ENCODE measurements at places on chromosomes 12 and 14.
A peak's percentile ranks its signal among the peaks of the same experiment; 100 is the strongest.

GRCh38 chr12:45312012-45312411 is 96.1 kb downstream of the ANO6 start:
- DNase-seq: no peak

- no peak for DNase-seq
Measured at GRCh38 chr12:53057816-53058500, 8.1 kb downstream of the TNS2 start.

GRCh38 chr12:128076188-128076587 is 190.8 kb upstream of the TMEM132C start:
- no peak for DNase-seq

- DNase-seq: no peak
Measured at GRCh38 chr14:98118749-98119148, 1153.2 kb downstream of the BCL11B start.

DNA sequence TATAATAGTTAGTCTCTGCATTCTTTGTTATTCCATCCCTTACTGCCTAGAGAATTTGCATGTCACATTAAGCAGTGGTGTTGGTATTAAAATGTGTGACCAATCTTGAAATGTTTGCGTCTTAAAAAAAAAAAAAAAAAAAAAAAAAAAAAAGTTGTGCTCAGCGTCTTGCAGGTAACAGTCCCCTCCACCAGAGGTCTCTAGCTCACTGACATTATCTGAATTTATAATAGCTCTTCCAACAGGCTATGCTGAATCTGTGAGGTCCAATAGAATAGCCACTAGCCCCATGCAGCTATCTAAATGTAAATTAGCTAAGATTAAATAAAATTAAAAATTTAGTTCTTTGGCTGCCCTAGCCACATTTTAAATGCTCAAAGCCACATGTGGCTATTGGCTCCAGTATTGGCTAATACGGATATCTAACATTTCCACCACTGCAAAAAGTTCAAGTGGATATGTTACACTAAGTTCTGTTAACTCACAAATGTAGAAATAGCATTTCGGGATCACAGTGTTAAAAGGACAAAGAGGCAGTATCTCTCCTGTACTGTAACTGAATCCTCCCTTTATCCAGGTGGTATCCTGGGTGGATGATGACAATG is 28.7 kb downstream of the NKX2-8 start:
- DNase-seq: peak; percentile 6

- no peak for DNase-seq
Measured at GRCh38 chr12:89103831-89104230, 248.5 kb downstream of the DUSP6 start.

- DNase-seq: no peak
Measured at GRCh38 chr14:77225254-77225653, 43.7 kb downstream of the TMEM63C start.

DNA sequence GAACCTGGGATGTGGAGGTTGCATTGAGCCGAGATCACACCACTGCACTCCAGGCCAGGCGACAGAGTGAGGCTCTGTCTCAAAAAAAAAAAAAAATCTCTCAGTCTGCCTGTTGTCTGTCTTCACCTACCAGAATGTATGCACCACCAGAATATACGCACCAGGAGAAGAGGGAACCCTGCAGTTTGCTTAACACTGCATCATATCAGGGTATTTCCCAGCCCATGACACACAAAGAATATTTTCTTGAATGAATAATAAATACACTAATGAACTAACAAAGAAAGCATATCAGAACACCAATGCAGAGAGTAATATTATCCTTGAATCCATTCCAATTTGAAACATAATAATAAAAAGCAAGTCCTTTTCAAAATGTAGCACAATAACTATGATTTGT is 44.2 kb upstream of the FOXN3 start:
- no peak for DNase-seq

Measured in AG04450 (cell line).